ENCODE measurements at places on chromosomes 3 and 15. TPM values are rescaled to one million over a fixed set of nuclear protein-coding genes. Genes with fewer than 3 reads are reported as not detected.

Gene FBXO45
- total RNA-seq, result 9.2 TPM

Gene PP2D1
- not detected for total RNA-seq

Gene SEMA6D
- 0.44 TPM for total RNA-seq

Gene LRTM1
- not detected for total RNA-seq

Gene SIDT1
- not detected for total RNA-seq

Gene LRRC31
- total RNA-seq, result not detected

GRCh38 chr3:123842711-123843110 lies 41.4 kb downstream of the MYLK start:
- DNase-seq, result no peak

DNA sequence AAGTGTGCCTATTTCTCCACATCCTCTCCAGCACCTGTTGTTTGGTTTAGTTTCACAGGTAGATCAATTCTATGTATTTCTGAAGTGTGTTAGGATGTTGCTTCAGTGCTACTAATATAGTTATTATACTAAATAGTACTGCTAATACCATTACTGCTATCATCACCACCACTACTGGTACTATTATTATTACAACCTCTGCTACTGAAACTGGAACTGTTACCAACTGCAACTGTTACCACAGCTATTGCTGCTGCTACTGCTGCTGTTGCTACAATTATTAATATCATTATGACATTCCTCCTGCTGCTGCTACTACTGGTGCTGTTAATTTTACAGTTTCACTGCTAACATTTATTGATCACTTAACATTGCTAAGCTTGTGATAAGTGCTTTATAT lies 8.3 kb upstream of the LMOD3 start:
- DNase-seq, result no peak

- peak; percentile 62 for DNase-seq
Observed at GRCh38 chr15:101501703-101502373, 12.3 kb upstream of the PCSK6 start.

DNA sequence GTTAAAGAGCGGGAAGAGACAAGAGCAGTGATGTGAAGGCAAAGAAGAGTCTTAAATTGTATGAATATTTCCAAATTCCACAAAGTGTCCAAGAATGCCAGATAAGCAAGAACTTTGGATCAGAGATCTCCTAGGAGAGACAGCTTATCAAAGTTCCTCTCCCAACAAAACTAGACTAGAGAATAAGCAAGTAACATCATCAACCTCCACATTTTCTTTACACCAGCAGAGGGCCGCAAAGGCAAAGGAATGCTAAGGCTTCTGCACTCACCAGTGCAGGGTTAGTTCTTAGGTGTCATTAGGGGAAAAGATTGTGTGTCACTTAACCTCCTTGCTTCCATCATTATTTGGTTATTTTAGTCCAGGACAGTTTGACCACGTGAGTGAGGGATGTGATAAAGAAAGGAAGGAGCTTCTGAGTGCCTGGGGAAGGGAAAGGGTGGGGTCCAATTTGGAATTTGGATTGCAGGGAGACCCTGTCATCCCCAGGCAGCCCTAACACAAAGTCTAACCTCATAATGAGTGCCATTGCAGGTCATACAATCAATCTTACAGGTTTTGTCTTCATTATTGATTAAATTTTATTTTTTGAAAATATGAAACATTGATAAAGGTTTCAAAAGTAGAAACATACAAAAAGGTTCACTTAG lies 7.5 kb upstream of the CMTM6 start:
- peak; percentile 75 for DNase-seq

GRCh38 chr3:184728010-184728527 lies 16.2 kb upstream of the MAGEF1 start:
- no peak for DNase-seq

GRCh38 chr3:44932986-44933944 lies 42.7 kb downstream of the ZDHHC3 start:
- DNase-seq, result peak; percentile 50

DNA sequence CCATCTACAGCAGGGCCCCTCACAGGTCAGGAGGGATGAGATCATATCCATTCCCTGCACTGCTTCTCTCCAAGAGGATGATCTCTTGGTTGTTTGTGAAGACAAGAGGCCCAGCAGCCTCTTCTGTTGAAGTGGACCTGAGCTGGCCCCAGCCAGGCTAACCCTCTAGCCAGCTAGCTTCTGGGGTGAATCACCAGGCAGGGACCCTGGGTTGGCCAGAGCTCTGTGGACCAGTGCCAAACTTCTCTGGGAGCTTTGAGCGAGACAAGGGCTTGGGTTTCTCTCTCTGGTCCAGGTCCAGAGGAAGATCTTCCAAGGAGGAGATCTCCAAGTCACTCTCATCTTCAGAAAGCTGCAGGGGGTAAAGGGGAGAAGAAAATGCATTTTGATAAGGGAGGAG lies 52.7 kb downstream of the CLDN18 start:
- DNase-seq, result no peak

GRCh38 chr3:127629467-127630403 lies 750 bp downstream of the PODXL2 start:
- DNase-seq, result peak; percentile 31

DNA sequence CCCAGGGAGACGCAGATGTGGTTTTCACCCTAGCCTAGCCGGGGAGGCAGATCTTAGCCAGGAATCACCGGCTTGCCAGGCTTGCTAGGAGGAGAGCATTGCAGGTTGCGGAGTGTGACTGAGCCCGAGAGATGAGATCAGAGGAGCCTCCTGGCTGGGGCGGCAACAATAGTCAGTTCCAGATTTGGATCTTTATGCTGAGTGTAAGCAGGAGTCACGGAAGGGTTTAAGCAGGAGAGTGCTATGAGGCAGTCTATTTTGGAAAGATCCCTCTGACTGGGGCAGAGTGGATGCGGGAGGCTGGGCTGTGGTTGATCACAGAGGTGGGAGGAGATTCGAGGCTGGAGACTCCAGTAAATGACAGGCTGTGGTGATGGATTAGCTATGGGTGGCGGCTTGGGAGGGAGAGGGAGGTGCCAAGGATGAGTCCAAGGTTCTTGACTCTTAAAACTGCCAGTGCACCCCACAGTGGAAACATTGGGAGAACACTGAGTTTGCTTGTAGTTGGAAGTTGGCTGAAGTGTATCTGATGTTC lies 10.4 kb upstream of the BAHD1 start:
- no peak for DNase-seq

DNA sequence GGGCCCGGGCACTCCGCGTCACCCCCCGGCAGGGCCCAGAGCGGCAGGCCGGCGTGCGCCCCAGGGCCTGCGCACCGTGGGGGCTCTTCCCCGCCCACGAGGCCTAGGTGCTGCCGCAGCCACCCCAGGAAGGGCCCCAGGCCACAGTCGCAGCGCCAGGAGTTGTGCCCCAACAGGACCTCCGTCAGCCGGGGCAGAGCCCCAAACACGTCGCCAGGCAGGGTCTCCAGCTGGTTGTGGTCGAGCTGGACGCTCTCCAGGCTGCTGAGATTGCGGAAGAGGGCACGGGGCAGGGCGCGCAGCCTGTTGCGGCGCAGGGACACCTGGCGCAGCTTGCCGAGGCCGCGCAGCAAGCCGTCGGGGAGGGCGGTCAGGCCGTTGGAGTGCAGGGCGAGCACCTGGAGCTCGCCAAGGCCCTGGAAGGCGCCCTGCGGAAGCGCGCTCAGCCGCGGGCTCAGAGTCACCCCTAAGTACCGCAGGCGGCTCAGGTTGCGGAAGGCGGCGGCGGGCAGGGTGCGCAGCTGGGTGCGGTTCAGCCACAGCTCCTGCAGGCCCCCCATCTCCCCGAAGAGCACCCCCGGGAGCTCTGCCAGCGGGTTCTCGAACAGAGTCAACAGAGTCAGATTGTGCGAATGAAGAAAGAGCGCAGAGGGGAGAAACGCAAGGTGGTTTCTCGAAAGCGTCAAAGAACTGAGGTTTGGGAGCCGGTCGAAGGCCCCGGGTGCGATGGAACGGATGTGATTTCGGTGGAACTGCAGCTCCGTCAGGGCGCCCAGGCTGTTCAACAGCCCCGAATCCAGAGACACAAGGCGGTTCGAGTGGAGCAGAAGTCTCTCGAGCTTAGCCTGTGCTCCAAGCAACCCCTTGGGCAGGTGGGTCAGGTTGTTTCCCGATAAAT lies 2.0 kb downstream of the GP5 start:
- no peak for DNase-seq

- no peak for DNase-seq
Observed at GRCh38 chr3:67656614-67657013, 2.2 kb upstream of the SUCLG2 start.

DNA sequence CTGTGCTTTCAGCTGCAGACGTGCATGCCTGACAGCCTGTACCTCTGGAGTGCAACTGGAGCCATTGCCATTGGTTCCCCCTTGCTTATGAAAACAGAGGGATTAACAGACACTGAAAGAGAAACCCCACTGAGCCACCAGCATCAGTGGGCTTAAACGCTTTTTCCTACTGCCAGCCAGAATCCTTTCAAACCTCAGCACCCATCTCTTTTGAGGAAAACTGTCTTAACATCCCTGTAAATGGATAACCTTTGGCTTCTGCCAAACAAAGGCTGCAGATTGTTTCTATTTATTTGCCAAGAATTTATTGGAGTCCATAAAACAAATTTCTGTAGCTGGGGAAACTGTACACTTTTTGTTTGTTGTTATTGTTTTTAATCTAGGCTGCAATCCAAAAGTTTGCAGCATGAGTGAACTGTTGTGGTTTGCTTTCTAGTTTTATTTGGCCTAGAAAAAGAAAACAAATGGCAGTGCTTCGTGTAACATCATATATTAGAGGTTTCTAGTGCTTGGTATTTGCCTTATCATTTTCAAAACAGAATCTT lies 369.2 kb upstream of the IL12A start:
- peak; percentile 6 for DNase-seq

GRCh38 chr3:159277814-159278213 lies 476.0 kb downstream of the MFSD1 start:
- DNase-seq, result no peak

DNA sequence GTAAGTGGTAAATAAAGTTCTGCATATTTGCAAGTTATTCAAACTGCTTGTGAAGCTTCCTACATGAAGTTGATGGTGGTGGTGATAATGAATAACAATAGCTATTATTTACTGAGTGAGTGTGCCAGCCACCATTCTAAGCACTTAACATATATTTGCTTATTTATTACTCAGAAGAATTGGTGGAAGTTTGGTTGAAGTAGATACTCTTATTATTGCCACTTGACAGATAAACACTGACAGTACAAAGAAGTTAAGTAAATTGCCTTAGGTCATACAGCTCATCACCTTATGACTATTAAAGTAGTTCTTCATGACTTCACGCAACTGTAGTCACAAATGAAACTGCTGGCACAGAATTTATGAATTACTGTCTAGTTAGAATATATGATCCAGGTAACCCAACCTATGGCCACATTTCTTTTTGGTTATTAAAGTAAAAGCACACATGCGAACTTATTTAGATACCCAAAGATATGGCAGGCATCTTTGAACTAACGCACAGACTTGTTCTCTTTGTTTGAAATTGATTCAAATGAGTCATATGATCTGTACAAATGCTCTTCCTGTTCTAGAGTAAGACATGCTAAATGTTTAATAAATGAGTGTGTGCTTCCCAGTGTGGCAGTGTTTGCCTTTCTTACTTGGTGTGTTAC lies 99.8 kb upstream of the NR2F2 start:
- DNase-seq, result peak; percentile 78

DNA sequence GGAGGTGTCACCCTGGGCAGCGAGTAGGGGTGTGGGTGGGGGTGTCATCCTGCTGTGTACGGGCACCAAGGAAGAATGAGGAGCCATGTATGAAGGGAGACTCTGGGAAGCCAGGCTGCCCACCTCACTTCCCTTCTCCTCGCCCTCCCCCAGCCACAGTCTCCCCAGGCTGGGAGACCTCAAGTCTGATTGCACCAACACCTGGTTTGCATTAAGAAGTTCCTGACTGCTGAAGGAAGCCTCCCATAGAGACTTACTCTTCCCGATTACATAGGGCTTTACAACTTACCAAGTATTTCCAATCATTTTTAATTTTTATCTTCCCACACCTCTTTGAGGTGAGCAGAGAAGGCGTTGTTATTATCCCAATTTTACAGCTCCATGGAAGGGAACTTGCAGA lies 29.5 kb upstream of the SMAD3 start:
- DNase-seq, result no peak

- DNase-seq, result no peak
Observed at GRCh38 chr3:112321867-112322652, 10.9 kb upstream of the CD200 start.
